ENCODE measurements at places on chromosomes 11 and 22. TPM values are rescaled to one million over a fixed set of nuclear protein-coding genes. Genes with fewer than 3 reads are reported as not detected.

YPEL1 gene
- total RNA-seq: 3.5 TPM

SPDYC gene
- not detected for total RNA-seq

- no peaks in the 10 kb centered on the region for H3K27me3 ChIP-seq
- DNase-seq: peak; percentile 75
- no peak overlapping the region for H3K27ac ChIP-seq
- no peak overlapping the region for H3K4me3 ChIP-seq
- peaks cover 4% of the 10 kb centered on the region for H3K4me1 ChIP-seq
- H3K36me3 ChIP-seq: peaks cover 3% of the 10 kb centered on the region
Measured at GRCh38 chr11:64787526-64788320, 9.4 kb upstream of the SF1 start.

DNA sequence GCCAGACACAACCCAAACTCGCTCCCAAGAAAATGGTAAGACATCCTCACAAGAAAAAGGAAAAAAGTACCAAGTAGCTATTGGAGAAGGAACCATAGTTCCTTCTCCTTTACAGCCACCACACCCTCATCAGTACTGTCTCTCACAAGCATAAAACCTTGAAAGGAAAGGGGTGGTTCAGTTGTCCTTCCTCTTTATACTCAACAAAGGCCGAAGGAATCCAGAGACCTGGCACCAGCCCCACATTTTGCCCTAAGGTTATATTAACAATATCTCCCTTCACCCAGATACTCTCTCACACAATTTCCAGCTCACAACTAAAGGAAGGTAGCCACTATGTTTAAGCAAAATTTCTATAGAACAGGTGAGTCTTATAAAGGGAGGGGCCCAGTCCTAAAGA, 8.5 kb downstream of the FHIP1B start:
- H3K27ac ChIP-seq: no peak overlapping the region
- H3K27me3 ChIP-seq: no peaks in the 10 kb centered on the region
- peaks cover 32% of the 10 kb centered on the region for H3K36me3 ChIP-seq
- H3K4me3 ChIP-seq: no peak overlapping the region
- DNase-seq: no peak

DNA sequence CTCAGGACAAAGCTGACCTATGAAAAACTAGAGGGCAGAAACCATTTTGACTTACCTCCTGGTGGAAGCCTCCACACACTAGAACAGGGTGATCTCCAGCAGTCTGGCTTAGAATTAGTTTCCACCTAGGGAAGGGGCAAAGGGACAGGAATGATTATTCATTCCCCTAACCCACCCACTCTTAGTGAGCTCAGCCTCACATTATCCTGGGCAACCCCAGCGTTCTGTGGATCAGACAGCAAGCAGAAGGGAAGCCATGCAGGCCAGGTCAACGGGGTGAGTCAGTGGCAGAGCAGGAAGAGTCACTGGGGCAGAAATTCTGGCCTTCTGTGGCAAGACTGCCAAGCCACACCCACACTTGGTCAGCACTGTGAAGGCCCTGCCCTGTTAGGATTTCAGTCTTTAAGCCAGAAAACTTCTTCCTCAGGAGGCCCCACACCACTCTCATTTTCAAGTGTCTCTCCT, 10.5 kb downstream of the NUMA1 start:
- DNase-seq: peak; percentile 43
- H3K4me3 ChIP-seq: no peak overlapping the region
- no peaks in the 10 kb centered on the region for H3K4me1 ChIP-seq
- peak overlapping the region; percentile 65 for H3K27ac ChIP-seq

DTX4 gene
- 21.4 TPM for total RNA-seq

DNA sequence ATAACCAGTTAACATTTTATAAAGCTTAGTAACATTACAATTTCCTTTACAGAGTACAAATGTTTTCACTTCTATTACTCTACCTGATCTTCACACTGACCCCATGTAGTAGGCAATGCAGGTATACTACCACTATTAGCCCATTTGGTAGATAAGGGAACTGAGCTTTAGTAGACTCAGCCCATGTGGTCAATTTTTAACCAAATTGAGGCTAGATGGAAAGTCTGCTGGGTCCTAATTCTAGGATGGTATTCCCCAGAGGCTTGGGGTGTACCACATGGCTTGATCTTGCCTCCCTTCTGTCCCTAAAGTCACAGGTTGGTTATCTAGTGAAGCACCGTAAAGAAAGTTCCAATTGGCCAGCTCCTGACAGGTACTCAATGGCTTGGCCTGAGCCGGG, 48.2 kb downstream of the NRXN2 start:
- H3K36me3 ChIP-seq: no peaks in the 10 kb centered on the region
- H3K4me1 ChIP-seq: peaks cover 7% of the 10 kb centered on the region
- DNase-seq: no peak
- H3K27me3 ChIP-seq: no peaks in the 10 kb centered on the region
- no peak overlapping the region for H3K27ac ChIP-seq

DNA sequence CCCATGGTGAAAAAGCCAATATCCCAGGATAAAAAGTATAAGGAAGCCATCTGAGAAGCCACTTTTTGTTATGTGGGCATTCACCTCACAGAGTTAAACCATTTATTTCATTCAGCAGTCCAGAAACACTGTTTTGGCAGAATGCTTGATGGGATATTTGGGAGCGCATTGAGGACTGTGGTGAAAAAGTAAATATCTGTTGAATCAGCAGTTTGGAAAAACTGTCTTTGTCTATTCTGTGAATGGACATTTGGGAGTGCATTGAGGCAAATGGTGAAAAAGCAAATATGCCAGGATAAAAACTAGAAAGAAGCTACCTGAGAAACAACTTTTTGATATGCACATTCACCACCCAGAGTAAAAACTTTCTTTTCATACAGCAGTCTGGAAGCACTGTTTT, 276.2 kb upstream of the TRIM48 start:
- H3K27ac ChIP-seq: no peak overlapping the region
- no peaks in the 10 kb centered on the region for H3K4me1 ChIP-seq
- H3K36me3 ChIP-seq: no peaks in the 10 kb centered on the region

DNA sequence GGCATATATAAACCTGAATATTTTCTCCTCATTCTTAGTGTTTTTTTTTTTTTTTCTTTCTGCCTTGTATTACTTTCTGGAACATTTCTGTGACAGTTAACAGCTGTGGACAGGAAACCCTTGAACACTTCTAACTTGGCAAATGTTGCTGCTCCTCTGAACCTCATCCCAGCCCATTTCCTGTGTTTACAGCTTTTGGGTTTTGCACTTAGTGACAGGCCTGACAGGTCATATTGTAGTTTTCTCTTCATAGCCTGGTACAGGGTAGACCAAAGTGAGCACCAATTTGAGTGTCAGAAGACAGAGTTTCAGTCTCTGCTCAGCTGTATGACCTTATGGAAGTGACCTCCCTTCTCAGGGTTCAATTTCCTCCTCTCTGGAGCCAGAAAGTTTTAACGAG, 91.6 kb downstream of the STIM1 start:
- no peaks in the 10 kb centered on the region for H3K36me3 ChIP-seq
- H3K27ac ChIP-seq: peak overlapping the region; percentile 63

DNA sequence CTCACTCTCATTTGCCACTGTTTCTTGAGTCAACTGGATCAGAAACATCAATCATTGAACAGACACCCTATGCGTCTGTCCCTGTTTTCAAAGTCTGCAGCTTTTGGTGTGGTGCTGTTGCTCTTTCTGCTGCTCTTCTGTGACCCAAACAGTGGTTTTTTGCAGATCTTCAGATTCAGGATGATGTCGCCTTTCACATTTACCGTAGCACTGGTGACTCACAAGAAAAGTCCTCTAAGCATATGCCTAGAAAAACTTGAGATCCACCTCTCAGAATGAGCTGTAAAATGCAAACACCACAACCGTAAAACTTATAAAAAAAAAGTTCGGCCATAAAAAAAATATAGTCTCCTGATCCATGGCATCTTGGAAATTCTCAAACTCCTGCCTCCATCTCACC, 400.4 kb downstream of the NTM start:
- no peak for DNase-seq
- peaks cover 4% of the 10 kb centered on the region for H3K27me3 ChIP-seq
- no peaks in the 10 kb centered on the region for H3K36me3 ChIP-seq
- H3K27ac ChIP-seq: no peak overlapping the region
- H3K4me1 ChIP-seq: no peaks in the 10 kb centered on the region
